ENCODE measurements at places on chromosomes 12 and 14. TPM values are rescaled to one million over a fixed set of nuclear protein-coding genes. Genes with fewer than 3 reads are reported as not detected.

DNA sequence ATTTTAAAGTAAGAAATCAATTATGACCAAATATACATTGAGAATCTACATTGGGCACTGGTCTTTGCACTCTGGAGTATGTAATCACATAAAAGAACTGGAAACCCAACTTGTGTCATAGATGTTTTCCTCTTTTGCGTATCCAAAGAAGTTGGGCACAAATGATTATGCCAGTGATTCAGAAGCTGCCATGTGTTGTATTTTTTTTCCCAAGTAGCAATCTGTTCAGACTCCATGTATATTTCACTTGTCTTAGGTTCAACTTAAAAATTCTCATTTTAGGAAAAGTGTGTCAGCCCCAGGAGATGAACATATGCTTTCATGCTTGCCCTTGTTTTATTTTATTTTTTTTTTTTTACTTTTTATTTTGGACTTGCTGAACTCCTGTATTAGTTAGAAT, 441.5 kb downstream of the PDZRN4 start:
- ATAC-seq, result no peak

- ATAC-seq, result peak; percentile 90
These were observed 20.8 kb downstream of the STX2 start for GRCh38 chr12:130818272-130818634.

DNA sequence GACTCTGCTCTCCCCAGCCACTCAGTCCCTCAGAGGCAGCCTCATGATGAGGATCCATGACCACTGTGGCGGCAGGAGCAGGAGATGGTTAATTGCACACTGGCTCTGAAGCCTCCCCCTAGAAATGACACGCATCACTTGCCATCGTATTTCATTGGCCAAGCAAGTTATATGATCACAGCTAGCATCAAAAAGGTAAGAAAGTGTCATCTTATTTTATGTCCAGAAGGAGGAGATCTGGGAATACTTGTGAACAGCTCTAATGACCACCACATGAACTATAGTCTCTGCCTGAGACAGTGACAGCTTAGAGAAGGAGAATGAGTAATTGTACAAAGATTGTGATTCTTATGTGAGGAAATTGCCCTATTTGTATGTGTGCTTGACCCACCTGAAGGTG, 363.4 kb downstream of the NUAK1 start:
- ATAC-seq, result no peak

DNA sequence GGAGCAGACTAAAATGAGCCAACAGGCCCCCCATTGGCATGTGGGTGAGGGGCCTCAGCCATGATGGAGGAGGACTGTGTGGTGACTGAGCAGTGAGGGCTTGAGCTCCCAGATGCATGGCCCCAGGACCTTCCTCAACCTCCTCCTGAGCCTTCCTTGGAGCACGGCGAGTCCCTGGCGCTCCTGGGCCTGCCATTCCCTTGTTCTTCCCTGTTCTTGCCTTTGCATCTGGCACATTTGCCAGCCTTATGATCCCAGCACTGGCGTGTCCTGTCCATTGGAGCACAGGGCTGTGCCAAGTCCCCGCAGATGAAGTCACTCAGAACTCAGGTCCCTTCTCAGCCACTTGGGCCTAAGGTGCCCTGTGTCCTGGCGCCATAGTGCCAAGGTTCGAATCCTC, 40.3 kb upstream of the MEG3 start:
- no peak for ATAC-seq

- ATAC-seq, result no peak
These were observed 125.2 kb downstream of the ALX1 start for GRCh38 chr12:85405262-85405661.

DNA sequence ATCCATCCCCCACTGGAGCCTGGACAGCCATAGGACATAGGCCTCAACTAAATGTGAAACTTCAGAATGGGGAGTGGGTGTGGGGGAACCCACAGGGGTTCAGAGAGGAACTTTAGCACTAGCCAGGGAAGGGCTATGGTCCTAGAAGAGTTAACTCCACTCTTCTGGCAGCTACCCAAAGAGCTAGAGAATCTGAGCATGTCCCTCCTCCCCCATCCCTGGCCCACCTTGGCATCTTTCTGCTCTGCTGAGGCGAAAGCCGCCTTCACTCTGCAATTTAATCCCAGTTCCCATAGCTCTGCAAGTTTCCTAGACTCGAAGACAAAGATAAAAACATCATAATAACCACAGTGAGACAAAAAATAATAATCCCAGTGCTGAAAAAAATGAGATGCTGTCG, 214.7 kb upstream of the RTL1 start:
- ATAC-seq, result no peak

DNA sequence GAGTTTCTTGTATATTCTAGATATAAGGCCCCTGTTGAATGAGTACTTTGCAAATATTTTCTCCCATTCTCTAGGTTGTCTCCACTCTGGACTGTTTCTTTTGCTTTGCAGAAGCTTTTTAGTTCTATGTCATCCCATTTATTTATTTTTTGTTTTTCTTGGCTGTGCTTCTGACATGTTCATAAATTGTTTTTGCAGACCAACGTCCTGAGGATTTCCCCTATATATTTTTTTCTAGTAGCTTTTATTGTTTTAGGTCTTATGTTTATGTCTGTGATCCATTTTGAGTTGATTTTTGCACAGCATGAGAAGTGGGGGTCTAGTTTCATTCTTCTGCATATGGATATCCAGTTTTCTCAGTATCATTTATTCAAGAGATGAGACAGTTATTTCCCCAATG, 70.4 kb upstream of the BTG1 start:
- ATAC-seq, result no peak

- peak; percentile 37 for ATAC-seq
These were observed 43.6 kb upstream of the APPL2 start for GRCh38 chr12:105279460-105280056.

DNA sequence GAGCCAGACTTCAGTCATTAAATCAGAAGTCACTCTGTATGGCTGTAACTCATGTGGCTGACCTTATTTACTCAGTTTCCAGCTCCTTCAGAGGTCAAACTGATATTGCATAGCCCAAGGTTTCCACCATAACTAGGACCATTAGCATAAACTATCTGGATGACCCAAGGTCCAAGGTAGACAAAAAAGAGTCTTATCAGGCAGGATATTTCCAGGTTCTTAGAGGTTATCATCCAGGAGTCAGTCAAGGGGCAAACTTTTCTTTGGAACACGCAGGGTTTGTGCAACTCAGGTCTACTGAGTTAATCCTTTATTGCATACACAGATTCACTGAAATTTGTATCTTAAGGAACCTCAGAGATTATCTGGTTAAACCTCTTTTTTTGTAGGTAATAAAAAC, 66.5 kb downstream of the AVPR1A start:
- ATAC-seq, result no peak

DNA sequence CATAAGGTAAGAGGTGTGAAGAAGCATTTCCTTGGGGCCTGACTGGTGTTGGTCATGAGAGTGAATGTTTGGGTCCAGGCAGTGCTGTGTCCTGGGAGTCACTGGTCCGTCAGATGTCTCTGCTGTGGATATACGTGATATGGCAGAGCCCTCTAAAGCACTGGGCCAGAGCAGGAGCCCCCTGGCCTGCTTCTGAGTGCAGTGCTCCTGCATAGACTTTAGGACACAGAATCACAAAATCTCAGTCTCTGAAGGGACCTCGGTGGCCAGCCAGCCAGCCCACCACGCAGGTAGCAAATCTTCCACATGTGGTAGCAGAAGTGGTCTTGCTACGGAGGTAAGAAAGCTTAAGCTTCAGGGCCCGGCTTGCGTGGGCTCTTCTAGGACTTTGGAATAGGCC, 18.5 kb upstream of the AQP2 start:
- no peak for ATAC-seq

- no peak for ATAC-seq
These were observed 48.7 kb upstream of the PLXNC1 start for GRCh38 chr12:94099632-94100031.

GRCh38 chr12:87274594-87275245, 754.5 kb downstream of the C12orf50 start:
- ATAC-seq, result no peak

DNA sequence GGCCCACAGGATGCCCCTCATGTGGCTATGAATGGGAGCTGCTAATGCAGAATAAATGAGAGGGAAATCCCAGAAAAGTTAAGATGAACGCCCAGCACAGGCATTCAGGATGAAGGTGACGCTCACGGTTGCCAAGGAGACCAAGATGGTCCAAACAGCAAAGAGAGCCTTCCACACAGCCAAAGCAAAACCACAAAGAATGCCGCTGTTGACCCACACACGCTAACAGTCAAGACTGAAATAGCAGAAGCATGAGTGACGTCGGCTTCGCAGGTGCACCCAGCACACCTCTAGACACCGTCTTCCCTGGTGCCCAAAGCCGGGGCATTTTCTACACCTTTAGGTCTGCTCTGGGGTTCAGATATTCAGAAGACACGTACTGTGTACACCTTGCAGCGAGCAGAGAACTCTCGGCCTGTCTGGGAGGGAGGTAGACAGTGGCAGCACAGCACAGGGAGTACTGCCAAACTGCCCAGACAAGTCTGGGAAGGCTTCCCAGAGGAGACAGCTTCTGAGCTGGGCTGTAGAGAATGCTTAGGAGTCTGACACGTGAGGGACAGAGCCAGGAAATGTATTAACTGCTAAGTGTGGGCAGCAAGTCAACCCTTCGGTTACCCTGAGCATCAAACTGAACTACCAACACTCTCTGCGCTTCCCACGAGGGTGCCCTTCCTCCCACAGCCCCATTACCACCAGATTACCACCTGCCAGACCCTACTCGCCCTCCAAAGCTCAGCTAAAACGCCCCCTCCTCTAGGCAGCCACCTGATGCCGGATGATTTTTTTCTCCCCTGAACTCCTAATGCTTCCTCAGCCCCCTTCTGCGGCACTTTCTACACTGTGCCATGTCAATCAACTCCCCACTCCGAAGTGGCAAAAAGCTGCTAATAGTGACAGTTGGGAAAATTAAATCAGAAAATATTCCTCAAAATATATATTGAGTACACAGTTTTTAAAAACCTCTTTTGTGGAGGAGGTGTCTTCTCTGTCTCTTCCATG, 50.1 kb downstream of the CCDC88C start:
- ATAC-seq, result no peak

- ATAC-seq, result peak; percentile 63
These were observed 59.5 kb downstream of the SCARB1 start for GRCh38 chr12:124804011-124804621.

DNA sequence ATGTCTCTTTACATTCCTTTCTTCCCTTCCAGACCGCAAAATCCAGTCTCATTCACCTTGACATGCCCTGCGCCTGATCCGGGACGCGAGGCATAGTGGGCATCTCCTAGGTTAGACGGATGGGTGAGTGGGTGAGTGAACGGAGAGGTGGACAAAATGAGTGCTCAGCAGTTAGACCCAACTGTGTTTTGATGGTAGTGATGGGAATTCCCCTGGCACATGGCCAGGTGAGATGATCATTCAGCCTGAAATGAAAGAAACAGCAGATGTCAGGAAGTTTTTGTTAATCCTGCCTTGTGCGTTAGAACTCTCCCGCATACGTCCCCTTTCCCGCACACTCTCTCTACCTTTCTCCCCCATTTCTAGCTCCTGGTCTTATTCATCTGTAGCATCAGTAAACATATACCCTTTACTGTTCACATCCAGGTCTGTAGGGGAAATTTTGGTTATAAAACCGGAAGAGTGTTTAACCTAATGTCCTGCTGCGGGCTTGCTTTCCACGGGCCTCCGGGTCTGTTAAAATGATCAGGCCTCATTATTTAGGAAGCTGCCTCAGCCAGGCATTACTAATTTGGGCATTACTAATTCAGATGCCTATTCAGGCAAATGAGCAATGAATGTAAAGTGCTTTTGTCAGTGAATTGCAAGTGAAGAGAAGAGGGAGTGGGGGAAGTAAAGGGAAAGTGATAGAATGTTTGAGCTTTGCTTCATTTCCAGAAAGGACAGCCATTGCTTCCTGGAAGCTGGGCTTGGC, 172.8 kb downstream of the ETV6 start:
- ATAC-seq, result no peak

The SRRM4 gene
- not detected for total RNA-seq

The ANKRD33 gene
- total RNA-seq, result not detected

The WIF1 gene
- total RNA-seq, result 0.20 TPM

The PELI2 gene
- 1.8 TPM for total RNA-seq

The DNAJC22 gene
- 0.16 TPM for total RNA-seq

The TBX3 gene
- 2.4 TPM for total RNA-seq

The TAS2R9 gene
- total RNA-seq, result not detected

The MYF5 gene
- total RNA-seq, result not detected

The RNASE3 gene
- total RNA-seq, result not detected

Measured in esophagus mucosa (tissue), 1 donor.